Activated naive CD8-positive, alpha-beta T cell treated with anti-CD3 and anti-CD28 coated beads, Interleukin-2, amount 10 ng/mL, durations not matched to agents 7 days and 5 days (primary cell): ENCODE measurements at places on chromosomes 6 and 20.

DNA sequence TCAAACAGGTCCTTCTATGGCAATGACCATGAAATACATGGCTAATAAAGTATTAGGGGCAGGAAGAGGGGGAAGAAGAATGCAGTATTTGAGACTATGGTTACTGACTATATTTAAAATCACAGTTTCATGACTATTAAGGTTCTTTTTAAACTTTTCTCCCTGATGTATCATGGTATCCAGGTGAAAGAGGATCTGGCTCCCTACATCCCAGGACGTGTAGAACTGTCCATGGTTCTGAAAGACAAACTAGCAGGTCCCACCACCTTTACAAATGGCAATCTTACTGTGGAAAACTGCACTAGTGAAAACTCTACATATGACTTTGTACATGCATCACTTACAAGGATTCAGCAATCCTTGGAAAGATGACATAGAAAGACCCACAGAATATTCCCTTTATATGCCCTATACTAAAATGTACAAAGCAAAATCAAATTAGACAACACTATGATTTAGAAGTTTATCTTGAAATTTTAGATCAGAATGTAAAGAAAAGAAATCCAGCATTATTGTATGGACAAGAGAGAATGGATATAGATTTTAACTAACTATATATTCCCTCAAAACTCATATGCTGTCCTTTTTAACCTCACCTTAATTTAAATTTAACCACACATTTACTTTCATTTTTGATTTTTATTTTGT lies 33.5 kb downstream of the RPP21 start:
- DNase-seq = no peak

- DNase-seq = no peak
These were observed 618.4 kb downstream of the FRK start for GRCh38 chr6:115442323-115442722.

- no peak for DNase-seq
These were observed 76.8 kb upstream of the PIM1 start for GRCh38 chr6:37092923-37093727.

- no peak for DNase-seq
These were observed 154.3 kb downstream of the NFATC2 start for GRCh38 chr20:51388227-51388626.

DNA sequence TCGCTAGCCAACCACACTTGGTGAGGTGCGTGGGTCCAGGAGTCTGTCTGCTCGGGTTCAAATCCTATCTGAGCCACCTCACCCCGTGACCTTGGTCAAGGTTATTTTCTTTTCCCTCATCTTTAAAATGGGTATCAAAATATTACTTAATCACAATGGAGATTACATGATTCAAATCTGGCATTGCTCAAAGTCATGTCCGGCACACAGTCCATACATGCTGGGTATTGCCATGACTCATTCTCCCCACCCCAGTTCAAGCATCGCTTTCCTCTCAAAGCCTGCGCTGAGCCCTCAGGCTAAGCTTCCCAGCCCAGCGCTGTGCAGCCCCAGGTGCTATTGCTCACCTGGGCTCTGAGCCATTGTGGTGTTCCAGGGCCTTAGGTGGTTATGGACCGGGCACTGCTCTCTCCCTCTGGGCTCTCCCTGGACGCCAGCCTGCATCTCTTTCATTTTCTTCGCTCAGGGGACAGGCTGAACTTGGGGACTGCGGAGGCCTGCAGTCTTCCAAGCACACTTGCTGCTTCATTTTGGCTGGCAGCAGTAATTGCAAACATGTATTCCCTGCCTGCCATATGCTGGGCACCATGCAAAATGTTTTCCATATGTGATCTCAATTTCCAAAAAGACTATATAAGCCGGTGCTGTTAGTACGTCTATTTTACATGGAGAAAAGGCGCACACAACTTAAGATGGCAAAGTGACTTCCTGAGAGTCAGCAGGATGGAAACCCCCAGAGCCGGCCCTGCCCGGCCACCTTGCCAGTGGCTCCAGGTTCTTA lies 27.3 kb downstream of the WRNIP1 start:
- DNase-seq = no peak

DNA sequence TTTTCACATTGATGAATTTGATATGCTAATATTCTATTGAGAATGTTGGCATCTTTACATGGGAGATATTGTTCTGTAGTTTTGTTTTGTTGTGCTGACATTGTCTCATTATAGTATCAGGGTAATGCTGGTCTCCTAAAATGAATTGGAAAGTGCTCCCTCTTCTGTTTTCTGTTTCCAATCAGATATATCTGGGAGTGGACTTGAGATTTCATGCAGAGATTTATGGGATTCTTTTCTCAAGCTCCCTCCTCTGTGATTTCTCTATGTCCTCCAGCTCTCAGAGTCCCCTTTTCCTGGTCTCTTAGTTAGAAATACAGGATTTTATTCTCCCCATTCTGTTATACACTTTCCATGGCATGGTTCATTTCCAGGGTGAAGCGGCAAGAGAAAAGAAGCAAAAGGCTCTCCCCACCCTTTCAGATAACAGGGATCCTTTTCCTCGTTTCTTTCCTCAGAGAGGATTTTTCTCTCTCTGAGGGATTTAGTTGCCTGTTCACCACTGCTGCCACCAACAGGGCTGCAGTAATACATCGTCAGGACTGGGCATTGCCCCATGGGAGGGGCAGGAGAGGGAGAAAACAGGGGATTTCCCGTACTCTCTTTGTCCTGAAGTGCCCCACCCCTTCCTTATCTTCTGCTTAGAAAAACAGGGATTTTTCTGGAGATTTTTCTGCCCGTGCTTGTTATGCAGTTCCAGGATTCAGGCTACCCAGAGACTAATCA lies 59.3 kb upstream of the STMND1 start:
- no peak for DNase-seq
